ENCODE measurements at places on chromosomes 2 and 18.

DNA sequence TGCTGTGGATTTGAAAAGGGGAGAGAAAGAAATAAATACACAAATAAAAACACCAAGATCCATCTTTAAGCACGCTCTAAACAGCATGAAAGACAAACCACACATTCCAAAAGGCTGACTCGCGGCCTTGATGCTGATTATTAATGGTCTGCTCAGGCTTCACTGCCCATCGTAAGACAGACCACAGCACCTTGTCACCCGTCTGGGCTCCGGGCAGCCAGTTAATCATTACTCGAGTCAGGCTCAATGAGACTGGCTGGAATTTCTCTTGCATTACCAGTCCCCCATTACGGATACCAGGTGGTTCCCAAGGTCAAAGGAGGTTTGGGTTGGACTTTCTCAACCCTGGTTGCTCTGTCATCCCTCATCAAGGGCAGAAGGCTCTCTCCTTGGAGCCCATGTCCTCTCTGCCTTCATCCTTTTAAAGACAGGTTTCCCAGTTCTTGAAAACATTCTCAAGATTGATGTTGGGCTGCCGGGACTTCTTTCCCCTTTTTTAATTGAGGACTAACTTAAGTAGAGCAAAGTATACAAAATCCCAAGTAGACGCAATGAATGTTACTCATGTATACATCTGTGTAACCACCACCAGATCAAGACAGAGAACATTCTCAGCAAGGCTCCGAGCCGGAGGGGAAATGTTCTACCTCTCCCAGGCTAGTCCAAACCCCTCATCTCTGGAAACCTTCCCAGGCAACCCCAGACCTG, 8.1 kb downstream of the SMAD7 start:
- DNase-seq, result peak; percentile 28

- DNase-seq, result no peak
These were observed 155.4 kb upstream of the KYNU start for GRCh38 chr2:142722086-142722485.

- DNase-seq, result peak; percentile 23
These were observed 8.8 kb upstream of the SH3RF3 start for GRCh38 chr2:109120166-109120565.

- no peak for DNase-seq
These were observed 9.5 kb downstream of the GPR17 start for GRCh38 chr2:127655209-127656073.

- no peak for DNase-seq
These were observed 199.2 kb downstream of the TFCP2L1 start for GRCh38 chr2:121085801-121086200.

DNA sequence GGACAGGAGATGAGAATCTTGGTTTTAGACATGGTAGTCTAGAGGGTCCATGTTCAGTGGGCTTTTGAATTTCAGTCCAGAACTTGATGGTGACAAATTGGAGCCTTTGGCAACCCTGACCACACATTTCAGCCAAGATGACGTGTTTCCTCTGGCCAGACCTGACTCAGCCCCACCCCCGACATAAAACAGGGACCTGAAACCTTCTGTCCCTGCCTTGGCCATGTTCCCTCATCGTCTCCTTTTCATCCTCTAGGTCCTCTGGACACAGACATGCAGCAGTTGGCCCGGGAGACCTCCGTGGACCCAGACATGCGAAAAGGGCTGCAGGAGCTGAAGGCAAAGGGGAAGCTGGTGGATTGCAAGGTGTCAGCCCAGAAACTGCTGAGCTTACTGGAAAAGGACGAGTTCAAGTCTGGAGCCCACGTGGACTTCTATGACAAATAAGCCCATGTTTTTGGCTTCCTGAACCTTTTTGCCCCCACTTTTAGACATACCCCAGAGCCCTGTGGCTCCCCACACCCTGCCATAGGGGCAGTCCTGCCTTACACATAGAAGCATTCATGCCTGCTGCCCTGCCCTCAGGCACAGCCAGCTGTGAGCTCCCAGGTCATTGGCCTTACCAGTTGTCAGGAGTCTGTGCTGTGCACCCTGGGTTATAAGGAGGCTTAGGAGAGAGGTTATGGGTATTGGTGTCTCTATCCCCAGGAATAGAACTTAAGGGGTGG, 4.0 kb downstream of the SPR start:
- no peak for DNase-seq

DNA sequence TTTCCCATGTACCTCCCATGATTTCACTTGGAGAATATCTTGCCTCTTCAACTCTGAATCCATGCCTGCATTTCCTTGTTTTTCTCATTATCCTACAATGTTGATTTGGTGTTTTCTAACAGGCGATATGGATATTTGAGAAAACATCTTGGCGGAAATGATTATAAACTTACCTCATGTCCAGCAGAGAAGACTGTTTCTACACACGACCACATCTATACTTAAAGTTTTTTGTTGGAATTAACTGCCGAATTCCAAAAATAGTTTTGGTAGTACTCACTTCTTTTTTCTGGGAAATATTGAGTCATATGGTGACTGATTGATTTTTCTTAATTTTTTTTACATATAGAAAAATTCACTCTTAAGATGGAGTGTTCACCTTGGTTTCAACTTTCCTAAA, 41.4 kb upstream of the TMEFF2 start:
- no peak for DNase-seq

- no peak for DNase-seq
These were observed 182.9 kb downstream of the PRKCE start for GRCh38 chr2:45834372-45834771.

- DNase-seq, result no peak
These were observed 44.6 kb upstream of the REG3G start for GRCh38 chr2:78980871-78981270.

DNA sequence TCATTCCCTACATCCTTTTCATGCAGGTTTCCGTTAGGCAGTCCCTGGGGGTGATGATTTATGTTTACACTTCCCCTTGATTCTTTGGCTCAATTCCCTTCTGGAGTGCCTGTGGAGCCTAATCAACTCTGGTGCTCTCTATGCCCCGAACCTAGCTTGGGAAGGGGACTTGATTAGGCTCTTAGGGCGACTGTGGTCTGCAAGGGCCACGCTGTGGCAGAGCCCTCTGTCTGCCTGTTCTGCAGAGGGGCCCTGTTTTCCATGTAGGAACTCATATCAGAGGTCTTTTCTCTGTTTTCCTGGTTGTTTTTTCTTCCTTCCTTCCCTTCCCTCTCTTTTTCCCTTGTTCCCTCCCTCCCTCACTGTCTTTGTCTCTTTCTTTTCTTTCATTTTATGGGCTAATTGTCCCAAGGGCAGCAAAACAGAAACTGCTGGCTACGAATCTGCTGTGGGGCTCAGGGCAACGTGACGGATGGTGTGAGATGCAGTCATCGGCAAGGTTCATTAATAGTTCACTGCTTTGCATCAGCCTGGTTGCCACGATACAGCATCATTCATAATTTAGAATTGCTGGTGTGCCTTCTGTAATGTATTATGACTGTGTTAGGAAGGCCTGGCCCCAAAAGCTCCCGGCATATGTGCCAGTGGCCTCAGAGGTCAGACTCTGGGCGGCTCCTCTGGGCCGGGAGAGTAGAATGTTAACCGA, 134.5 kb downstream of the NAPG start:
- DNase-seq, result no peak

- no peak for DNase-seq
These were observed 16.8 kb upstream of the SNTG2 start for GRCh38 chr2:933734-934295.

DNA sequence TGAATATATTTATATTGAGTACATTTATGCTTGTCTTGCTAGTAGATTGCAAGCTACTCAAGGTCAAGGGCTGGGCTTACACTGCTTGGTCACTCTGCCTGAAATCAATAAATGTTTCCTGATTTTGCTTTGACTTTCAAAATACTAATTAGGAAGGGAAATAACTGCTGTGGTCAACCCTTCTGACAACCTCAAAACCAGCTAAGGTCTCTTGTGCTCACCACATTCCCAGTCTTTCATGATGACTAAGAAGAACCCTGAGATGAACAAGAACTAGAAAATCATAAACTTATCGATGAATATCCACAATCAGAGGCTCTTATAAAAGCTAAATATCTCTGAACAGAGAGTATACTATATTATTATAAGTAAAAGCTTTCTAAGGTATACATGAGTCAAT, 33.3 kb downstream of the ABCB11 start:
- no peak for DNase-seq

DNA sequence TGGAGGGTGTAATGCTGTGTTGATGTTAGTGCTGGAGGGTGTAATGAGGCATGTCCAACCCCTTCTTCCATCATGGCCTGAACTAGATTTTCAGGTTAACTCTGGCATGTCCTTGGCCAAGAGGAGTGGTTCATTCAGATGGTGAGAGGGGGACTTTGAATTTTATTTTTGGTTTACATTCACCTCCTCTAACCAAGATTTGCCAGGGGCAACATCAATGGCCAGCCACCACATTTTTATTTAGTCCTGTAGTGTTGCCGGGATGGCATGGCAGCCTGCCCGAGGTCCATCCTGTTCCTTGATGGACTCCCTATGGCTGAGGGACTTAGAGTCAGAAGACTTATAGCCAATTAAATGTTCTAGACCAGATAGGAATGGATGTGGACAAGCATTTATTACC, 484.6 kb upstream of the HS6ST1 start:
- no peak for DNase-seq

DNA sequence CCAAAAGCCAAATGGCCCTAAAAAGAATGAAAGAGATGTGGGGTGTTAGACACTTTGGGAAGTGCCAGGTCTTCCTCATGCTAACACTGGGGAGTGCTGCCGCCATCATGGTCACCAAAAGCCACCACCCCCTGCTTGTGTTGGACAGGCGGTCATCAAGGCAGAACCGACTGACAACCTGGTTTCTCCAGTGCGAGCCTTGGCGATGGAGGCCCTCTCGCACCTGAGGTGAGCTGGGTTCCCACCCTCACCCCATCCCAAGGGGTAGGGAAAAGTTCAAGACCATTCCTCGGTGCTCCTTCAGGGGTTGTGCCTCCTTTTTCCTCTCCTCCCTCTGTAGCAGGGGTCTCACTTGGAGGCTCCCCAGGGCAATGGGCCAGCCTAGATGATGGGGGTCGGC, 33.6 kb downstream of the MROH2A start:
- DNase-seq, result no peak

DNA sequence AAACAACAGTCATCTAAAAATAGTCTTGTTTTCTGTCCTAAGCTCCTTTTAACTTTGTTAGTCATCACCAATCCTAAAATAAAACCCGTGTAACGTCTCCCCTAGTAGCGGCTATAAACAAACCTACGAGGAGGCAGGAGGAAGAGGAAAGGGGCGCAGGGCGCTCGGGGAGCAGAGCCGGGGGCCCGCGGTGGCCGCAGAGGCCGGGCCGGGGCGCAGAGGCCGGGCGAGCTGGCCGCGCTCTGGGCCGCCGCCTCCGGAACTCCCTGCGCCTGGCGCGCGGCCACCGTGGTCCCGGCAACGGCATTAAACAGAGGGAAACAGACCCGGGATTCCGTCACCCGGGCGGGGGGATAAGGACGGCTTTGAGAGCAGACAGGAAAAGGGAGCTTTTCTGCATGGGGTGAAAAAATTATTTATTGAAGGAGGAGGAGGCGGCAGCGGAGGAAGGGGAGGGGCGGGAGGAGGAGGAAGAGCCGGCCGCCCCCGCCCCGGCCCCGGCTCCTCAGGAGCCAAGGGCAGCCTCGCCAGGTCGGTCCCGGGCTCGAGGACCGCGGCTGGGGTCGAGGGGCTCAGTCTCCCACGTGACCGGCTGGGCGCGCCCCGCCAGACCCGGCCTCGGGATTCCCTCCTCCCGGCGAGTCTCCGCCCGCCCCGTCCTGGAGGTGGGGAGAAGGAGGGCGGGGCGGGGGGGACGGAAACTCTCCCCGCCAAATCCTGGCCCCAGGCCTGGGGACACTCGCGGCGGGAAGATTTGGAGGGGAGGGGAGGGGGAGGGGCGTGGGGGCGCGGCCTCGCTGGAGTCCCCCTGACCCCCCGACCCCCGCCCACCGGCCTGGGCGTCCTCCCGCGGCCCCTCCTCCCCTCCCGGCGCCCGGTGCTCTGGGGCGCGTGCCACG, 1.8 kb upstream of the NFATC1 start:
- DNase-seq, result peak; percentile 97

GRCh38 chr2:66322506-66323260, 112.2 kb upstream of the MEIS1 start:
- DNase-seq, result no peak

GRCh38 chr2:230902180-230902899, 22.7 kb downstream of the GPR55 start:
- DNase-seq, result peak; percentile 86

DNA sequence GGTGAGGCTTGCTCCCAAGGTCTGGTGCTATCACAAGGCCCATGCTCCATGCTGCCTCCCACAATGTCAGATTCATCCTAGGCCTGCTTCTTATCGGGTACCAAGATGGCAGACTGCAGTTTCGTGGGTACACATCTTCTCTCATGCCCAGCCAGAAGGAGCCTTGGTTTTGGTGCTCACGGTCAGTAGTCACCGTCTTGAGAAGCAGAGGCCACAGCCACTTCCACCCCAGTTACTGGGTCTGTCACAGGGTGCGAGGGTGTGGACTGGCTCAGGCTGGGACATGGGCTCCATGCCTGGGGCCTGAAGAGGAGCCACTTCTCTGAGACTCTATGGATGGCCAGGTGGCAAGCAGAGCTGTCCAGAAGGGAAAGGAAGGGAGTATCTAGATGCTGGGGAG, 178.8 kb upstream of the HS6ST1 start:
- no peak for DNase-seq

DNA sequence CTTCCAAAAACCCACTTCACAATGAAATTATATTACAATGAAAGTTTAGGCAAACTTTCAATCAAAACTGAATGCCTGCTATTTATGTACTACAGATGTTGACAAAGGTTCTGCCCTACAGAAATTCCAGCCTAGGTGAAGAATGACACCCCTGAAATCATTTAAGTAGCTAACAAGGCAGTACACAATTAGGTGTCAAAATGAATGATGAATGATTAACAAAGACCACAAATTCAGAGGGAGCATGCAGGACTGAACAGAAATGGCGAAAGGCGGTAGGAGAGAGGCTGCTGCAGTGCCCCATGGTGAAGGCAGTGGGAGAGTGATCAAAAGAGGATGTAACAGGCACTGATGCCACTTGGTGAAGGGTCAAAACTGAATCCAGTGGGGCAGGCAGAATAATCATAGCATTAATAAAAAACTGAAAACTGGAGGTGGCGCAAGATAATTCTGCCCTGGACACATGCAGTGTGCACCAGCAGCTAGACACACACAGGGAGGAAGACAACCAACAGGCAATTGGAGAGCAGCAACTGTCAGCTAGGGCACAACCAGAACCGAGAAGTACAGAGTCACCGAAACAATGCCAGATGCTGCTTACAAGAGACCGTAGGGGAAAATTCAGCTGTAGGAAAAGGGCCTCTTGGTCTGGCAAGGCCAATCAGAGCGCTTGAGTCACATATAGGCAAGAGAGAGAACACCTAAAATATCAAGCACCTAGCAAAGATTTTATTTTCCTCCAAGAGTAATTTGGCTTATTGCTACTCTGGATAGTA, 4.5 kb downstream of the TMEM131 start:
- DNase-seq, result no peak
